ENCODE measurements at places on chromosomes 1 and 21.

DNA sequence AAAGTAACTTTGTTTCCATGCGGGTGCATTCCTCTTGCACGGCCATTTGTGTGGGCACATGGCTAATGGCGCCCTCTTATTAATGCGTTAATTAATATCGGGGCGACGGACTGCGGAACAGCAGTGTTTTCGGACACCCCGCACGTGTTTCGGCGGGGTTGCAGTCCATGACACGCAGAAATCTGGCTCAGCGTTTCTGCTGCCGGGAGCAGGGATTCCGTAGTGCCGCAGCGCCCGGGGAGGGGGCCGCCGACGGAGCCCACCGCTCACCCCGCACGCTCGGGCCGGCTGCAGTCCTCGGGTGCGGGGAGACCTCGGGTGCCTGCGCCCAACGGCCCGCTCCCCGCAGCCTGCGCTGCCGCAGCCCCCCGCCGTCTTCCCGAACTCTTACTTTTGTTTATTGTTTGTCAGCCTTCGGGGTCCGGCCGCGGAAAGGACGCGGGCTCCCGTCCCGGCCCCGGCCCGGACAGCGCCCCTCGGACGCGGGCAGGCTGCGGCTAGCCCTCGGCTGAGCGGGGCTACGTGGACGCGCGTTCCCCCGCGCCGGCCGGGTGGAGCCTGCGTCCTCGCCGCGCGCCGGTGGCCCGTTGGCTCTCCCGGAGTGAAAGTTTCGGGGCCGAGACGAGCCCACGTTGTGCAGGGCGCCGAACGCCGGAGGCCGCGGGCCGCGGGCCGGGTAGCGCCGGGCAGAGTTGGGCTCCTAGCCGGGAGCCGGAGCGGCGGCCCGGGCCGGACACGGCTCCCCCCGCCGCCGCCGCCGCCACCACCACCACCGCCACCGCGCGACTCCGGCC is 849 bp downstream of the NFIA start:
- no peak for DNase-seq

GRCh38 chr1:45134461-45134873 is 71.9 kb downstream of the ZSWIM5 start:
- DNase-seq = no peak

DNA sequence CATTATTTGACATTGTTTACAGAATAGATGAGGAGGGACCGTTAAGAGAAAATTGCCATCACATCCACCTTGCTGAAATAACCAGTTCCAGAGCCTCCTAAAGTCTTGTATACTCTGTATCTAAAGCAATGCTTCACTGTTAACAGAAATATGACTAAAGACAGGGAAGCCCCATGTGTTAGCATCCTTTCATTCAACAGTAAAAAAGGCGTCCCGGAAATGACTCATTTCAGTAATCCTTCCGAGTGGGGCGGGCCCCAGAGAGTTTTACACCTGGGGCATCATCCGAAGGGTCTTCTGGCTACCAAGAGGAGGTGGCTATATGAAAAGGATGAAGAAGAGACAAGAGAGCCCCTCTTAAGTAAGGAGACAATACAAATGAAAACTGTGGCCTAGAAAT is 227.2 kb downstream of the SLC45A1 start:
- no peak for DNase-seq

DNA sequence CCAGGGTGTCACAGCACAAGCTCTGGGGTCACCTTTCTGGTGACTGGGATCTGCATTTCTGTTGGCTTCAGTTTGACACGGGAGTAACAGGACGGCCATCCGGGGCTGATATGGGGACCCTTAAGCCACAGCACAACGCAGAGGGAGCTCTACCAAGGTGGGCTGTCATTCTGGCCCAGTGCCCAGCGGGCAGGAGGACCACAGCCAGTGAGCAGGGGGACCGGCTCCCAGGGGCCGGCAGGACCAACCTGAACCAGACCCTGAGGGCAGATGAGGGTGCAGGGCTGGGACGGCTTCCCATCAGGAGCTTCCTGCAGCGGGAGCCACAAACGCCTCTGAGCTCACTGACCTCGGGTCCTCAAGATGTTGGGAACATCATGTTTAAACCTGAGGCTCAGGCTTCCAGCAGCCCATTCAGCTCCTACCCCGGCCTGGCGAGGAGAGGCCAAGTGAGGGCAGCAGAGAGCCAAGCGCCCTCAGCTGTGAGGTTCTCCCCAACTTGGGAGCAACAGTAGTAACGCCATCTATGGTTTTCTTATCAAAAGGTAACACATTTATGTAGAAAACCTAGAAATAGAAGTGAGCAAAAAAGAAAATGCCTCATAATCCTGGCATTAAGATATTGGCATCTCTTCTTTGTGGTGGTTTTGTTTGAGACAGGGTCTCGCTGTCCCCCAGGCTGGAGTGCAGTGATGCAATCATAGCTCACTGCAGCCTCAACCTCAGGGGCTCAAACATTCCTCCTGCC is 26.8 kb downstream of the TMEM201 start:
- DNase-seq = no peak

DNA sequence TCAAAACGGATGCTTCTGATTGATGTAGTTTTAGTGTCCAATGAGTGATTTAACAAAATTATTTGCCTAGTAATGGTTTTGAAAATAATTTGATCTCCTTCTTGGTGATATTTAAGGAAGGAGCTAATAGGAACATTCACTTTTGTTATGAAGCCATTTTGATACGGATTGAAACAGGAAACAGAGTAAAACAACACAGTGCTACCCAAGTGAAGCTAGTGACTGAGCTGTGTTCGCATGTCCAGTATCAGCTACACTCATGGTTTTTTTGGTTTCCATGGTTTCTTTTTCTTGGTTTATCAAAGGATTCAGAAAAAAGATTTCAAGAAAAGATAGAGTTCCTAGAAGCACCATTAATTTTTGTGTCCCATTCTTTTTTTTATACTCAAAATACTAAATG is 40.1 kb upstream of the PLEKHO1 start:
- DNase-seq = no peak

- DNase-seq = no peak
Measured at GRCh38 chr1:175481126-175482070, 262.0 kb downstream of the TNR start.

DNA sequence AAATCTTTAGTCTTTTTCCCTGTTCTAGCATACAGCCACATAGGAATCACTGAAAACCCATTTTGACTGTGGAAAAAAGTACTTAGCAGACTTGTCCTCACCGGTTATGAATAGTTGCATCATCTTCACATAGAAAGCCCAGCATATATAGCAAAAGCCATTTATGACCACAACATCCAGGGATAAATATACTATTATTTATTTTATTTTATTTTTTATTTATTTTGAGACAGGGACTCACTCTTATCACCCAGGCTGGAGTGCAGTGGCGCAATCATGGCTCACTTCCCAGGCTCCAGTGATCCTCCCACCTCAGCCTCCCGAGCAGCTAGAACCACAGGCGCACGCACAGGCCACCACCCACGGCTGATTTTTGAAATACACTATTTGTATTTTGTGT is 175.3 kb downstream of the GALNT2 start:
- DNase-seq = no peak

- DNase-seq = no peak
Measured at GRCh38 chr1:185595835-185596667, 138.1 kb upstream of the HMCN1 start.

- DNase-seq = no peak
Measured at GRCh38 chr1:88284066-88284465, 400.0 kb upstream of the PKN2 start.

DNA sequence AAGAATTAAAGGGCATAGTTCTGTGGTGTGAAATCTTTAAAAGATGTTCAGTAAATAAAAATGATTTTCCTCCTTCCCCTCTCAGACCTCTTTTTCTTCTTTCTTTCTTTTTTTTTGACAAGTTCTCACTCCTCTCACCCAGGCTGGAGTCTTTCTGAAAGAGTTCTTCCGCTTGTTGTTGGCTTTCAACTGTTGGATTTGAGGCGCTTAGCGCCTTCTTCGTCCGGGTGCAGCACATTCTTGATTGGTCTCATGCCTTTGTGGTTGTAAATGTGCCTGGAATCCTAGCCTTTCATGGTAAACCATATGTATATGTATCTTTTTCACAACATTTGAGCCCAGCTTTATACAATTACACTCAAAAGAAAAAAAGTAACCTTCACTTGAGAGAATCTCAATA is 980 bp upstream of the METTL18 start:
- no peak for DNase-seq

GRCh38 chr1:3674100-3675094 is 22.1 kb downstream of the TP73 start:
- DNase-seq = no peak

DNA sequence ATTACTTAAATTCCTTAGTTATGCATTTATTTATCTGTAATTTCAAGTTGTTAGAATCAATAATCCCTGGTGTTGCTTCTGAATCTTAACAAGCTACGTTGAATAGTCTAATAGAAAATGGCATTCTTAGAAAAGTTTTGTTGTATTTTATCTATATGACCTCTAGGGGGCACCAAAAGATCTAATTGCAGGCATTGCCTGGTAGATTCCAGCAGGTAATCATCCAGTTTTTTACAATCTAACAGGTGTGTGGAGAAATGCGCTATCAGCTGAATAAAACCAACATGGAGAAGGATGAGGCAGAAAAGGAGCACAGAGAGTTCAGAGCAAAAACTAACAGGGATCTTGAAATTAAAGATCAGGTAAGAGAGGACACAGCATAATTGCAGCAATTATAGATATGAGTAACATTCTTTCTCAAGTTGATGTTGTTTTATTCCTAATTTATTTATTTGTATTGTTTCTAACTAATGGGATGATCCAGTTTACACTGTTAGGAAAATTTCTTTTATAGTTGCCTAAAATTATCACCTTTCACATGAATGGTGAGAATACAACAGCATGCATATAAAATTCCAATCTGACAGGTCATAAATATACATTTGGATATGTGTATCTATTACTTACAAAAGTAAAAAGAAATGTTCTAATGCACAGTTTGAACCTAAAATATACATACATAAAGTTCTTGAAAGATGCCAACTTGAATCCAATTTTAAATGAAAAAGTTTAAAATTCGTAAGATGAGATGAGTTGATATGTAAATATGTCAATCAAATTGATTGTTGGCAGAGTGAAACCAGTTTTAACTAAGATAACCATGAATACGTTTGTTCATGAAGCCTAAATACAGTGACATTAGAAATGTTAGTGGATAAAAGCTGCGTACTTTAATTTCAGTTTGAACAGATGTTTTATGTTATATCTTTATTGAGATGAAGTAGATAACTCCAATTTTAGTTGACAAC is 88.4 kb downstream of the SDCCAG8 start:
- peak; percentile 22 for DNase-seq

GRCh38 chr1:24643363-24644099 is 429 bp downstream of the SRRM1 start:
- DNase-seq = no peak

DNA sequence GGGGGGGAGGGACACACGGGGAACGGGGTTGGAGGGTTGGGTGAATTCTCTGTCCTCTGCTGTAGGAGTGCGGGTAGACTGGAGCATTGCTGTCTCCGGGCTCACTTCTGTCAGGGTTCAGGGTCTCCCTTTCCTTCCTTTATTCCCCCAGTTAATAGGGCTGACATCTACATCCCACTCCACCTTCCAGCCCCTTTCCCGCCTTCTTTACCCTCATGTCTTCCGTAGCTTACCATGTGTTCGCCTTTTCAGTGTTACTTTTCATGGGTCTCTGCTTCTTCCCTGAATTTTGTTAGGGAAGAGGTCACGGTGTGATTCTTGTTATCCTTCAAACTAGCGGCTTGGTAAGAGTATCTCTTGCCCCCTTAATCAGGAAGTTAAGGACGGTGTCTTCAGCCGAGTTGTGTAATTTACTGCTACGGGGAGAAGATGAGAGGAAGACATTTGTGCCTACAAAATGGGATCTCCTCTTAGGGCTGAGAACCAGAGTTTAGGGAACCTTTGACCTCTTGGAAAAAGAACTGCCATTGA is 917 bp downstream of the RAP1A start:
- no peak for DNase-seq

- no peak for DNase-seq
Measured at GRCh38 chr1:245353411-245353810, 198.6 kb downstream of the KIF26B start.

- DNase-seq = no peak
Measured at GRCh38 chr1:180560868-180561600, 2.3 kb downstream of the OVAAL start.

- DNase-seq = no peak
Measured at GRCh38 chr1:21938732-21939538, 1.8 kb upstream of the HSPG2 start.

DNA sequence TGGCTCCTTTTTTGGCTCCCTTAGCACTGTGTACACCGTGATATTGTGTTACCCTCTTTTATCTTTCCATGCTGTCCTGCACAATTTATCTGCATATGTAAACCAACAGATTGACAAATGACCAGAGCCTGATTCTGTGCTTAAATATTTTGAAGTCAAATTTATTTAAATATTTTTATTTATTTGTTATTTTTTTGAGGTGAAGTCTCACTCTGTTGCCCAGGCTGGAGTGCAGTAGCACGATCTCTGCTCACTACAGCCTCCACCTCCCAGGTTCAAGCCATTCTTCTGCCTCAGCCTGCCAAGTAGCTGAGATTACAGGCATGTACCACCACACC is 12.8 kb downstream of the PMF1 start:
- no peak for DNase-seq

GRCh38 chr1:229972600-229973296 is 94.3 kb upstream of the GALNT2 start:
- no peak for DNase-seq

DNA sequence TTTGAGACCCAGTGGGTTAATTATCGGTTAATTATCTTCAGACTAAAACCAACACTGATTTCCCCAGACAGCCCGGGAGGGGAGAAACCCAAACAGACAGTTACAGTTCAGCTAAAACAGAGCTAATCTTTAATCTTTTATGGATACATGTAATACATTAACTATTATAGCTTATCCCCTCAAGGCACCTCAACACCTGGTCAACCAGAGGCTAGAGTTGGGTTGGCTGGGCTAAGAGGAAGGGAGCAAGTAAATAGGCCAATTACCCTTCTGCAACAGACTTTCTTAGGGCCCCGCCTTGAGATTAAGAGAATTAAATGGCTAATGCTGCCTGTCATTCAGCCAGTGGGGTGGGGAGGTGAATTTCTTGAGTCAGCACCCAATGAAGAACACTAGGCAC is 6.6 kb upstream of the MED18 start:
- no peak for DNase-seq

DNA sequence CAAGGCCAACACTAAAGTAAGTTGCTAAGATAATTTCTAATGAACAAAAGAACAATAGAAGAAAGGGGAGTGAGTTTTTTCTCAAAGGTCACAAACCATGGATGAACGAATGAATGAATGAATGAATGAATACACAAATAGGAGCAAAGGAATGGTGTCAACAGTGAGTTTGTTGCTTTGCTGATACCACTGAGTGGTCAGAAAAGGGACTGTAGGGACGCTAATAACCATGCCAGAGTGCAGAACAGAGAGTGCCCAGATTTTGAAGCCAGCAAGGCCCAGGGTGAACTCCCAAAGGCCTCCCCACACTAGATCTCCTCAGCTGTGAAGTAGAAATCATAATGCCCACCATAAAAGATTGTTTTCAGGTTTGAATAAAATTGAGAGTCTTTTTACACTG is 15.9 kb downstream of the CD58 start:
- no peak for DNase-seq

Measured in GDM1 (cell line).